NCI-H187 (cell line): ENCODE measurements at places on chromosomes 2 and 18.

DNA sequence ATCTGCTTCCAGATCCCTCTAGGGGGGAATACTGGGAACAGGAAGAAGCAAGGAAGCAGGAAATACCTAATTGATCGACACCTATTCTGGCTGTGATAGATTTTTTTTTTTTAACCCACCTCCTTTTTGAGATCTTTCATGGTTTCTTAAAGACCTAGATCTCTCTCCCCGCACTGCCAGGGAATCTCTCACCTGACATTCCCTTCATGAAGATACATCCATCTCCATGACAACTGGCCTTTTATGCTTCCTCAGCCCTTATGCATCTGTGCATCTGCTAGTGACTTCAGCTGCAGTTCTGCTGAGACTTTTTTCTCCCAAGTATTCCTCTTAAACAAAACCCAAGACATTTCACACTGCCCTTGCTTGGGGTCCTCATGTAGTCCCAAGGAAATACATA, 21.1 kb upstream of the CPO start:
- DNase-seq, result no peak

DNA sequence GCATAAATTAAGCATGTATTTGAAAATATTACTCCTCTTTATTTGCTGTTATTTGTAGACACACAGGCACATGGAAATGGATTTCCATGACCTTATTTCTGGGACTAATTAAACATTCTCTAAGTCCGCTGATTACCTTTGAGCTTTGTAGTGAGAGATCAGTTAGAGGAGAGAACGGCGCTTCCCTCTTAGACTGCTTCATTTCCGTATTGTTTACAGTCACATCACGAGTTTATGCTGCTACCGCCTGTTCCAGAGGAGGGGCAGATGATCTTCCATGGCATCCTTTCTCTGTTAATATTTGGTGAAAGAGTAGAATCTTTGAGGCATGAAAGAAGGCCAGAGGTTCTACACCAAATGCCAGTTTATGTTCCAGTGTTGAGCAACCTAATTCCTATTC, 404.4 kb downstream of the TRIB2 start:
- DNase-seq, result no peak

DNA sequence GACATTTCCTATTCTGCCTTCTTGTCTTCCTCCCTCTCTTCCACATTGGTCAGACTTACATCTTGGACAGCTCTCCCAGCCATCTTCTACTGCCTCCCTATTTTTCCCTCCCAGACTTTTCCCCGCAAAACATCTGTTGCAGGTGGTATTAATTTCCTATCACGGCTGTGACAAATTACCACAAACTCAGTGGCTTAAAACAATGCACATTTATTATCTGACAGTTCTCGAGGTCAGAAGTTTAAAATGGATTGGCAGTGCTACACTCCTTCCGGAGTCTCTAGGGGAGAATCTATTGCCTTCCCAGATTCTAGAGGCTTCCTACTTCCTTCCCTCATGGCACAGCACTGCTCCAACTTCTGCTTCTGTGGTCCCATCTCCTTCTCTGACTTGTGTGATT, 33.3 kb downstream of the STRADB start:
- no peak for DNase-seq

GRCh38 chr2:28926847-28927246, 32.4 kb downstream of the WDR43 start:
- no peak for DNase-seq

DNA sequence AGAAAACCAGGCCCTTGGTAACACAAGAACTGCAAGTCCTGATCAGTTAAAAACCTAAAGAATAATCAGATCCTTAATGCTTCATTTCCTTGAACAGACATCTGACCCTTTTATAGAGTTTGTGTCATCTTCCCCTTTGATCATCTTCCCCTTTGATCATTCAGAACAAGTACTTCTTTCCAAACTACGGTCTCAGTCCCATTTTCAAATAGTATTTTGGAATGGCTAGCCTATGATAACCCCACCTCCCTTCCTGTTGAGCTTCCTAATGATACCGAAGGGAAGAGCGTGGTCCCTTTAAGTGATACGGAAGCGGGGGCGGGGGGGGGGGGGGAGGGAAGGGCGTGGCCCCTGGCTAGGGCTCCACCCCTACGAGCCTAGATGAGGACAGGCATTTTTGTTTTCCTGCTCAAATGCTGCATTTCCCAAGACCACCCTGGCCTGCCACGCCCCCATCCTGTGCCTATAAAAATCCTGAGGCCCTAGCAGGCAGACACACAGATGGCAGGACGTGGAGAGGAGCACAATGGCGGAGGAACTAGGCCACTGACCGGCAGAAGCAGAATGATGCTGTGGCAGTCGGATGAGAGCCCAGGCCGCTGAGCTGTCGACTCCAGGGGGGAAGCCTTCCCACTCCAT, 24.1 kb upstream of the CHRNA1 start:
- no peak for DNase-seq

- no peak for DNase-seq
Measured at GRCh38 chr2:110716959-110717645, 15.3 kb upstream of the ACOXL start.

GRCh38 chr2:16189029-16189835, 248.9 kb downstream of the MYCN start:
- DNase-seq, result peak; percentile 98

DNA sequence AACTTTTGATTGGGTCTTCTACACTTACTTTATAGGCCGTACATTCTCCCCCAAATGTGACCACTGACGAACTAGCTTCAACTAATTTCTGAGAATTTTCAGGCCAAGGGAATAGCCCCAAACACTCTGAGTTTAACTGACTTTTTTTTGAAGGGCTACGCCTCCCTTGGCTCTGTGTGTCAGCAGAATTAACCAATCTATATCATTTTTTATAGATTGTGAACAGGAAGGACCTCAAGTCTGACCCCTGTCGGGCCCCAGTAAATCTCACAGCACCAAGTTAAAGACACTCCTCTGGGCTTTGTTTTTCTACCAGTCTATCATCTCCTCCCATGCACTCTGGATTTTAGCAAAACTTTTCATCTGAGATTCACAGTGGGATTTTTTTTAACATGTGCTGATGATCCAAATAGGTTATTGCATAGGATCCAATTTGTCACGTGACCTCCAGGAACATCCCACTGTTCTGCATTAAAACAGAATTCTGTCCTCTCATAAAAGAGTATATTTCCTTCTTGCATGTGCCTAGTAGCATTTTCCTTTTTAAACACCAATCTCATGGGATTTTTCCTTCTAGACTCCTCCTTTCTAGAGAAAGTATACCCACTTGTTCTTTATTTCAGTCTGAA, 307.1 kb downstream of the OSR1 start:
- no peak for DNase-seq

DNA sequence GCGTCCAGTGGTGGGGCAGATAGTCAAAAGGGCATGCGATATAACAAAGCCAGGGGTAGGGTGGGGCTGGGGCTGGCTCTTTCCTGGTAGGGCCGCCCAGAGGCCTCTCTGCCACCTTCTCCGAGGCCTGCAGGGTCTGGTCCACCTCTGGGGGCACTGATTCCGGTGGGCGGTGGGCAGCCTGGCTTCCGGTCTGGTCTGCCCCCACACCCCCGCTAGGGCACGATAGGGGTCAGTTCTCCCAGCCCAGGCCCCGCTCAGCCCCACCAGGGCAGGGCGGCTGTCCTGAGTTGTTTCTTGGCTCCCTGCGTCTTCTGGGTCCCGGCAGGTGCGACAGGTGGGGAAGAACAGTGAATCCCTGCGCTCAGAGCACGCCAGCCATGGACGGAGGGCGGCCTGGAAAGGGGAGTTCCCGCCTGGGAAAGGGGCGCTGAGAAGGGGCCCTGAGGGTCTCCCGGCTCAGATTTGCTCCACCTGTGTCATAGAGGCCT, 707 bp upstream of the ERFE start:
- no peak for DNase-seq

- DNase-seq, result no peak
Measured at GRCh38 chr2:113057117-113057516, 1.9 kb upstream of the IL36RN start.

- DNase-seq, result no peak
Measured at GRCh38 chr18:41917181-41917580, 37.9 kb upstream of the PIK3C3 start.

DNA sequence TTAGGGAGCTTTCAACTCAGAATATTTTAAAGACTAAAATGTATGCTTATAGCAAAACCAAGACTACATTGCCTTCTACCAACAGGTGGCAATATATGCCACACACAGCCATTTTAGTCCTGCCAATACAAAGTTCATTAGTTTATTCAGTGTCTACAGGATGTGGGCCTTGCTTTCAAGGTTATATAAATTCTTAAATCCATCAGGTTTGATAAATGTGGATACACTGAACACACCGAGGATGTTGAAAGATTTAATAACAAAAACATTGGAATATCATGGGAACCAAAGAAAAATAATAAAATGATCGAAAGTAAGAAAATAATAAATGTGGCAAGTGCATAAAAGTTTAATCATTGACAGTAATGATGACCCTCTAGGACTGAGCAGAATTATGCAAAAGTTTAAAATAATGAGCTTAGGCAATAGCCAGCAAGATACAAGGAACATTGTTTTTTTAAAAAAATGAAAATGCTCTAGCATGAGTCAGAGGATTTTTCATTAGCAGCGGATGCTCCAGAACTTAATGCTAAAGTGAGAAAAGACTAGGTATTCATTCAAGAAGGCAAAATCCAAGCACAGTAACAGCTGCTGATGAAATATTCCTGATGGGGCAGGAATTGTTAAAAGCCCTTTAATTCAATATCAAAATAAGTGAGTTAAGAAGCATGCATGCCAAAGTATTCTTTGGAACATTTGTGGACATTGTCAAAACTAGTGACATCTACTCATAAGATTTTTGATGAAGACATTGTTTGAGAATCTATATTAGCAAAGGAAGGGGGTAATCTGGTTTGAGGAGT, 14.2 kb downstream of the SCN9A start:
- no peak for DNase-seq

GRCh38 chr2:28594332-28595108, 98.7 kb downstream of the PLB1 start:
- DNase-seq, result peak; percentile 81

DNA sequence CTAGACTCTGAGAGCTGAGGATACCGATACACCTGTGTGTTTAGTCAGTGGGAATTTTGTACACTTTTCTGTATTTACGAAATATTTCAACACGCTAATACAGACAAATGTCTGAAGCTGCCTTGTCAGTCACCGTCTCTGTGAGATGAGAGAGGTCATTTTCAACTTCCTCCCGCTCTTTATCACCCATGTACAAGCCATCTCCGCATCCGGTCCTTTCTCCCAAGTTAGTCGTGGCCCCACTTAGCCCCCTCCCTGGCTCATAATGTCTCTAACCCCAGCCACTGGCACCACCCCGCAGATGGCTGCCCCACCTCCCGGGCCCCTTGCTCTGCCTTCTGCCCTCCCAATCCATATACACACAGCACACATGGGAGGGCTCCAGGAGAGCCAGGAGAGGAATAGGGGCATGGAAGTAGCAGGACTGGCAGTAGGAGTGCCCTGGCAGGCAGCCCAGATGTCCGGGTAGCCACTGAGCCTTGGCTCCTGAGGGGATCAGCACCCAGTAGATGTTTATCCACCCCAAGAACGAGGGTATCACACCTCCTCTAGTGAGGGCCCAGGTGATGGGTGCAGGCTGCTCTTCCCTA, 2.0 kb upstream of the RUFY4 start:
- no peak for DNase-seq

DNA sequence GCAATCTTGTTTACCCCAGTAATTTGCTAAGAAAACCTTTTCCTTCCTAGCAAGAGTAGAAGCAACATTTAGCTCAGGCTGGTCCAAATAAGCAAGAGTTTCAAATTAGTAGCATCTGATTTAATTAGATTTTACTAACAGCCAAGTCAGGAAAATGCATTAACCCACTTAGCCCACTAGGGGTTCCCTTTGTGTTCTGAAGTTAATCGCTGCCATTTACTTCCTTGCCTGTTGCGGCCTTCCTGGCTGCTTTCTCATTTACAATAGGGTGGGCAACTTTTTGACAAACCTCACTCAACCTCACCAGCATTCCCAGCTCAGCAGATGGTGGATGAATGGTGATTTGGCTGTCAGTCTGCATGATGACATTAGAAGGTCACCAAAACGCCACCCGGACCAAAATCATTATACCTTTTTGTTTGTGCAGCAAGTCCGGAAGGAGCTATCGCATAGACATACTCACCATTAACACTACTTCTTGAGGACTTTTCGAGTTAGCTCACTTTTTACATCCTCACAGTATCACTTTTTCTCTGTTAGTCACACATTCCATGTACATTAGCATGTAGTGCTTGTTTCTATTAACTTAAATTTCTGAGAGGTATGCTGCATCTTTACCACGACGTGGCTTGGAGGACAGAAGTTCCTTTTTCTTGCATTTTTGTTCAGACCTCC, 101.5 kb upstream of the SETBP1 start:
- no peak for DNase-seq

DNA sequence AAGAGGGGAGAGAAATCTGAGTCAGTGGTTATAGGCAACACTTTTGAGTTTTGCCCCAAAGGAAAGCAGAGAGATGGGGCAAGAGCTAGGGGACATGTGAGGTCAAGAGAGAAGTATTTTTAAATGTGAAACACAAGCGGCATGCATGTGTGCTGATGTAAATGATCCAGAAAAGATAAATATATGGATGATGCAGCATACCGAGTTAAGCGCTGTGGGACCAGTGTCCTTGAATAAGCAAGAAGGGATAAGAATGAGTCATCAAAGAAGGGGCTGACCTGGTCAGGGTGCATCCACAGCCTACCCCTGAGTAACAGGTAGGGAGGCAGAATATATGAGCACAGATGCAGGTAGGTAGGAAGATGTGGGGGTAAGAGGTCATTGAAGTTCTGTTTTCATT, 180.9 kb downstream of the TRABD2A start:
- no peak for DNase-seq

DNA sequence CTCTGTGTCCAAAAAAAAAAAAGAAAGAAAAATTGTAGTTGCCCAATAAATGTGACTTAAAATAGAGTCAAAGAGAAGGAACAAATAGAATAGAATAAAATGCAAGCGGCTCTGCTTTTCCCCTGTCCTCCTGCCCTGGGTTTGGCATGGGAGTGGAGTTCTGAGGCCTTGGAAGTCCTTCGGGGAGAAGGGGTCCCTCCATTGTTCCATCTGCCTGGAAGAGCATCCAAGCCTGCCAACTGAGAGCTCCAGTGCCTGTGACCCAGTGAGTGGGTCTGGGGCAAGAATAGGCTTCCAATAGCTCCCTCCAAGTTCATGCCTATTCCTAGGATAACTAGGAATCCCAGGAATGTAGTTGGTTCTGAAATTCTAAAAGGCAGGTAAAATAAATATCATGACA, 321.4 kb downstream of the MYCN start:
- no peak for DNase-seq
